ENCODE measurements at places on chromosomes 5 and 9.

DNA sequence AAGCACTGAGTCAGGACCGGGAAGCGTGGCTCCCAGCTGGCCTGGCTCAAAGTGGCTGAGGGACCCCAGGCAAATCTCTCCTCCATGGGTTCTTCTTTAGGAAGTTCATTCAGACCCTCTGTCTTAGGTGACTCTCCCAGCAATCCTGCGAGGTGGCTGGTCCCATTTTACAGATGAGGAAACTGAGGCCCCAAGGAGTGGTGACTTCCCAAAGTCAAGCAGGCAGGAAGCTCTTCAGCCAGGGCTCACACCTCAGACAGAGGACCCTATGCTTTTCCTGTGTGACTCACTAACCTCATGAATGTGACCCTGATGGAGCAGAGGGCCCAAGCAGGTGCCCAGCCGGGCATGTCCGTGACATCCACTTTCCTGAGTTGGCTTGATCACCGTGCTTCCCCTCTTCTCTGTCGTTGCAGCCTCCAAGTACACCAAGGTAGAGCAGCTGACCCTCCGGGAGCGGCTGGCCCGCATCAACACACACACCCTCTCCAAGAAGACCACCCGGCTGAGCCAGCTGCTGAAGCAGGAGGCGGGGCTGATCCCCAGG lies 36.5 kb downstream of the ARHGEF37 start:
- DNase-seq: no peak

GRCh38 chr9:7360513-7360912 lies 439.1 kb downstream of the DMAC1 start:
- no peak for DNase-seq

- peak; percentile 74 for DNase-seq
Measured at GRCh38 chr9:106916466-106917235, 53.7 kb downstream of the ZNF462 start.

DNA sequence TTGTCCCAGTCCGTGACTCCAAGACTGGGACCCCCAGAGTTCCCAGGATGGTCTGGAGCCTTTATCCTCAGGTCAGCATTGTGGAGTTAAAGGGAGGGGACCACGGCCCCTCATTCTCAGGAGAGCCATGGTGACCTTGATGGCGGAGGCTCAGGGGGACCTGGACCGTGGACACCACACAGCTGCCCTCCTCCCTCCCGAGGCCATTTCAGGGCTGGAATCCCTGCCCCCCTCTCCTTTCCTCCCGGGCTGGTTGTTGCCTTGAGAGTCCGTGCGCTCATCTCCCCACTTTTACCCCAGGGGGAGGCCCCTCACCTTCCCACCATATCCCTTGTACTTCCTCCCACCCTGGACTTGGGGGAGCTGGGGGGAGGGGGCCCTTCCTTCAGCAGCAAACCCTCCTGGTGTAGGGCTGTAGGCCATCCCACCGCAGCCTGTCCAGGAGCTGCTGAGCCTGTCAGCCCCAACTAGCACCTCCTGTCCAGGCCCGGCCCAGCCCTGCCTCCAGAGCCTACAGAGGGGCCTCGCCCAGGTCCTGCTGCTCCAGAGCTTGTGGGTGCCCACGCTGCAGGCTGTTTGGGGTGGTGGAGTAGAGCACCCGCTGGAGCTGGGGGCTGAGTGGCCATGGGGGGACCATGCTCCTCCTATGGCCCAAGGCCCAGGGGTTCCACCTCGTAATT lies 14.3 kb upstream of the AJM1 start:
- DNase-seq: no peak

GRCh38 chr5:171080186-171080938 lies 218.5 kb downstream of the RANBP17 start:
- DNase-seq: no peak

- DNase-seq: no peak
Measured at GRCh38 chr5:126366199-126366560, 57.0 kb upstream of the GRAMD2B start.

Measured in epithelial cell of prostate (primary cell).